ENCODE measurements at places on chromosomes 2 and 18.
A peak's percentile ranks its signal among the peaks of the same experiment; 100 is the strongest.

DNA sequence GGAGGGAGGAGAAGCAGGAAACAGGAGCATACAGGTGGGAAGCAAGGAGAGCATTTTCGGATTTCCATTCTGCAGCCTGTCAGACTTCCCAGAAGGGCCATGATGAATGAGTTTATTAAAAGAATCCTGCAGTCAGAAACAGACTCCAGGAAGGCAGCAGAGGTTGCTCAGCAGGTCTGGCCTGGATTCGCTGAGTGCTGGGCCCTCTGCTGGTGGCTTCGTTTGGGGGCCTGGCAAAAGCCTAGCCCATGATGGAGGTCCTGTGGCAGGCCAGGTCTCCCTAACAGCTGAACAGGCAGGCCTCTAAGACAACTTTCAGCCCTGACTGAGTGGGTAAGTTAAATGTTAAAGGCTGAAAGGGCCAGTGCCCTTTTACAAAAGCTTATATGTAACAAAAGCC lies 108.2 kb upstream of the CAPN13 start:
- no peak for DNase-seq

DNA sequence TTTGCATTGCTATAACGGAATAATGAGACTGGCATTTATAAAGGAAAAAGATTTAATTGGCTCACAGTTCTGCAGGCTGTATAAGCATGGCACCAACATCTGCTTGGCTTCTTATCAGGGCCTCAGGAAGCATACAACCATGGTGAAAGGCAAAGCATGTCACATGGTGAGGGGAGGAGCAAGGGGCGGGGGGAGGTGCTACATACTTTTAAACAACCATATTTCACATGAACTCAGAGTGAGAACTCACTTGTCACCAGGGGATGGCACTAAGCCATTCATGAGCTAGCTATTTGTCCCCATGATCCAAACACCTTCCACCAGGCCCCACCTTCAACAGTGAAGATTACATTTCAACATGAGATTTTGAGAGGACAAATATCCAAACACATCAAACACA lies 188.7 kb downstream of the MBD5 start:
- DNase-seq, result no peak

- DNase-seq, result peak; percentile 85
These were observed 93.7 kb upstream of the WDR75 start for GRCh38 chr2:189347540-189347939.

DNA sequence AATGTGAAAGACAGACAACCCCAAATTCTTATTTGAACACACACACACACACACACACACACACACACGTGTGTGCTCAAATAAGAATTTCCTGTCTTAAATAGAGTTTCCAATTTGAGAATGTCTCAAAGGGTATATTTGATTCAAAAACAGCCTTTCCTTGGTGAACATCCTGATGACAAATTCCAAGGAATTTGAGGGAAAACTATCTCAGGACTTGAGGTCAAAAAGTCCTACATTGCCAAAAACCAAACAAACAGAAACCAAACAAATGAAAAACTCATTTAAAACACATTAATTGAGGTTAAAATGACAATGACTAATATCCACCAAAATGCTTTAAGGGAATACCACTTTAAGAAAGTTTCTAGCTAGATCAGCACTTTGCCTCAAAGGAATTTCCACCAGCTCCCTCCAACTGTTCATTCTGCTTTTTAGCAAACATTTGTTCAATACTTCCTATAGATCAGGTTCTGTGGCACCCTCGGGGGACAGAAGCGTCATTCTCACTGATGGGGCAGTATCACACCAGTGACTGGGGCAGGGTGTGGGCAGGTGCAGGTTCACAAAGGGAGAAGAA lies 232.1 kb upstream of the TRIB2 start:
- DNase-seq, result no peak

GRCh38 chr2:190493095-190493494 lies 41.4 kb downstream of the NEMP2 start:
- no peak for DNase-seq

DNA sequence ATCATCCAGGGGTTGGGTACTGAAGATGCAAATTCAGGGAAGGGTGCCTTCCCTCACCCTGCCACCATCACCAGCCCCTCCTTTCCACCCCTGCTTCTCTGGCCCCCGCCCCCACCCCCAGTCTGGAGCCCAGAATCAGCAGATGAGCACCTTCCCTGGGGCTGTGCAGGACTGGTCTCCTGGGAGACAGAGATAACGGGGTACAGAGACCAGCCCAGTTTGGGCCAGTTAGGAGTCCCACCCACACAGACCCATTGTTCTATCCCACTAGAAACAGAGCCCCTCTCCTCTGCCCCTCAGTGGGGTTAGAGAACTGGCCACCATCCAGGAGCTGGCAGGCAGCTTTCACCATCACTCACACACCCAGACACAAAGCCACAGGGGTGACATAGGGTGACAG lies 4.5 kb upstream of the CRYBA2 start:
- no peak for DNase-seq

GRCh38 chr2:9236867-9237266 lies 30.3 kb downstream of the ASAP2 start:
- no peak for DNase-seq

GRCh38 chr18:74353169-74353775 lies 37.6 kb downstream of the C18orf63 start:
- peak; percentile 19 for DNase-seq

DNA sequence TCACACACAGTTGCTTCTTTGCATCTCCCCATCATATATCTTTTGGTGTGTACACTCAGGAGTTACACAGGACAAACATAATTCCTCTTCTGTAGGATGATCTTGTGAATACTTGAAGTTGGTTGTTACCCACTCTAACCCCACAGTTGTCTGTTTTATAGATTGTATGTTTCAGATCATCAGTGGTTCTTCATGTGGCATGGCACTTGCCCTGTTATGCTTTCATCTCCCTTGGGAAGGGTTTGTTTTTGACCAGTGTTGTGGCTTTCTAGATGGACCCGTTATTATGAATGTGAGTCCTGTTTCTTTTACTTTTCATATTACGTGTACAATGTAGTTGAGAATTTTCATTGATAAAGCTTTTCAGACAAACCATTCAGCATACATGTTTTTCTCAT lies 82.0 kb downstream of the ZNF407 start:
- no peak for DNase-seq

GRCh38 chr2:100821255-100821910 lies 1.4 kb downstream of the NPAS2 start:
- no peak for DNase-seq

GRCh38 chr2:20430461-20431300 lies 16.2 kb upstream of the RHOB start:
- DNase-seq, result no peak

DNA sequence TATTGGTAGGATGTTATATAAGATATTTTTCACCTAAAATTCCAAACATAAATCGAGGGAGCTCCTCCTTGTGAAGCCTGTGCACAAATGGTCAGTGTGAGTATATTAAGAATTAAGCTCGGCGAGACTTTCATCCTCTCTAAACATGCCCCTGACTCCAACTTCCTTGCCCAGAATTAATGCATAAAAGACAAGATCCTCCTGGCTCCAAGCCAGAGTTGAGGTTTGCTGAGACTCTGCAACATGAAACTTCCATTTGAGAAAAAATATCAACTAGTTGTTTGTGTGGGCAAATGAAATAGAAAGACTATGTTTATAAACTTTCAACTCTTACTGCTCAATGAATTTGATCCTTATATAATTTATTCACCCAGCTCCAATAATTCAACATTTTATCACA lies 68.1 kb downstream of the CCDC178 start:
- DNase-seq, result no peak
